ENCODE measurements at places on chromosomes 5 and 9.

- DNase-seq = no peak
Measured at GRCh38 chr5:94192658-94193391, 425.6 kb downstream of the KIAA0825 start.

GRCh38 chr9:33102551-33103210 lies 26.2 kb upstream of the SMU1 start:
- no peak for DNase-seq

- peak; percentile 32 for DNase-seq
Measured at GRCh38 chr9:135478829-135479468, 633 bp upstream of the PPP1R26 start.

DNA sequence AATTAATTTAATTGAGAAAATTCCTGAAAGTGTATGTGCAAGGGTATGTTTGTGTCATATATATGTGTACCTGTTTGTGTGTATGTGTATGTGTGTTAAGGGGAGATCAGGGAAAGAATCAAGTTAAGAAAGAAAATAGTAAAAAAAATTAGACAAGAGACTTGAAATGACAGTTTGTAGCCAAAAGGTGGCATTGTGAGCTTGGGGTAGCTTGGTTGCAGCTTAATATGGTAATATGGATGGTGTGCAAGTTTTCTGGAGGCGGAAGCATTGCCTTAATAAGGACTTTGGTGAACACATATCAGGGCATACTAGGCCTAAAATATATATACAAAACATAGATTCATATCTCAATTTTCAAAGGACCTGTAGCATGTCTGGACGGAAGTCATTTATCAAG lies 129.9 kb downstream of the INSYN2B start:
- no peak for DNase-seq

DNA sequence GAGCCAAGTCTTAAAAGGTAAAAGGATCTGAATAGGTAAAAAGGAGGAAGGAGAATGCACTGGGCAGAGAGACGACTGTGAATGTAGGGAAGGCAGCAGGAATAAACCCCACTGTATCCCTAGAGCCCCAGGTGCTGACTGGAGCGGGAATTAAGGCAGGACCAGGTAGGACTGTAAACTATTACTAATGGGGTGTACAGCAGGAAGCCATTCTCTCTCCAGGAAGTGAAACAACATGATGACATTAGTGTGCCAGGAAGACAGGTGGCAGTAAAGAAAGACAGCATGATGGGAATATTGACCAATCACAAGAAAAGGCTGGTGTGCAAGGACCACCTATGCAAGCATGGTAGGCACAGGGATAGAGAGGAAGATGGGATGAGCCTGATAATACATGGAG lies 433.0 kb downstream of the DNAH5 start:
- no peak for DNase-seq

DNA sequence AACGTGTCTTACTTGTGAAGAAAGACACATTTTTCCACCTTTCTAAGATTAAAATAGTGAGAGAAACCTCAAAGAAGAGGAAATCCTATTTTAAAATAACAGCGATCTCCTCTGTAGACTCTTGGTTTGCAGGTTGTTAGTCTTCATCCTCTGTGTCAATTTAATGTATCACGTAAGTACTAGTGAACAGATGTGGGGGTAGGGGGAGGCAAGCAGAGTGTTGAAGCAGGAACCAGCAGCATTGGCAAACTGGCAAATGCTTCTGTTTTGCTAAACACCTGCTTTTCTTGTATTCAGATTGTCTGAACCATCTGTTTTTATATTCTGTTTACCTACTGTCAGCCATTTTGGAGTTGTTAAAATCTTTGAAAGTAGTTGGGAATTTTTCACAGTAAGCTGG lies 159.3 kb upstream of the TLX3 start:
- DNase-seq = no peak
